HuH-7.5 (cell line): ENCODE measurements at places on chromosomes 2 and 18.

GRCh38 chr2:46850742-46851141 lies 64.9 kb downstream of the MCFD2 start:
- no peak for DNase-seq

GRCh38 chr2:239578381-239578780 lies 177.6 kb upstream of the HDAC4 start:
- no peak for DNase-seq

- DNase-seq: no peak
Observed at GRCh38 chr2:231326404-231326803, 69.1 kb upstream of the B3GNT7 start.

GRCh38 chr2:72080286-72081145 lies 67.1 kb downstream of the CYP26B1 start:
- DNase-seq: no peak

- no peak for DNase-seq
Observed at GRCh38 chr2:45334205-45334604, 276.9 kb downstream of the SRBD1 start.
